ENCODE measurements at places on chromosomes 2 and 18.

DNA sequence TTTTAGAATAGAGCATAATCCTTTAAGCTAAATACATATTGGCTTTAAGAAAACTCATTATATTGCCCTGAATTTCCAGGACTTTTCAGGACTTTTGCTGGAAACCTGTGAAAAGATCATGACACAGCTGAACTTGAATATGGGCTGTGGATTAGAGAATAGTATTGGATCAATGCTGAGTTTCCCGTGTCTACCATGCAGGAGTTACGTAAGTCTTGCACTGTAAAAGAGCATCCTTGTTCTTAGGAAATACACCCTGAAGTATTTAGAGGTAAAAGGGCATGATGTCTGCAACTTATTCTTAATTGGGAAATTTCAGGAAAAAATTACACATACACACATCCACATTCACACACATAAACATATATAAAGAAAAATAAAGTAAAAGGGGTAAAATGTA is 82.1 kb downstream of the ZFP36L2 start:
- DNase-seq, result no peak

DNA sequence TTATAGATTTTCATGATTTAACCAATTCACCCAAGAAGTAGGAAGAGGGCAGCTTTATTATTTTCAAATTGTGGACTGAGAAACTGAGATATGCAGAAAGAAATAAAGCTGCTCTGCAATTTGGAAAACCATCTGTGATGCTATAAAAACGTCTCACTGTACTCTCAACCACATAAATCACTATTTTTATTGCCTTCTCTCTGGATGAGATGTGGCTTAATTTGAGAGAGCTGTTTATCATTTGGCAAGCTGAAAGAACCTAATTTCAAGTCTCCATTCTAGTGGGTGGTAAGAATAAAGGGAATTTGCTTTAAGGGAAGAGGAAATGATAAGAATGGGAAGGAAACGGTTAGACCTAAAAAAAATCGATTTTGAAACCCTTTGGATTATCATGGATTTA is 49.9 kb upstream of the CYP1B1 start:
- DNase-seq, result no peak

DNA sequence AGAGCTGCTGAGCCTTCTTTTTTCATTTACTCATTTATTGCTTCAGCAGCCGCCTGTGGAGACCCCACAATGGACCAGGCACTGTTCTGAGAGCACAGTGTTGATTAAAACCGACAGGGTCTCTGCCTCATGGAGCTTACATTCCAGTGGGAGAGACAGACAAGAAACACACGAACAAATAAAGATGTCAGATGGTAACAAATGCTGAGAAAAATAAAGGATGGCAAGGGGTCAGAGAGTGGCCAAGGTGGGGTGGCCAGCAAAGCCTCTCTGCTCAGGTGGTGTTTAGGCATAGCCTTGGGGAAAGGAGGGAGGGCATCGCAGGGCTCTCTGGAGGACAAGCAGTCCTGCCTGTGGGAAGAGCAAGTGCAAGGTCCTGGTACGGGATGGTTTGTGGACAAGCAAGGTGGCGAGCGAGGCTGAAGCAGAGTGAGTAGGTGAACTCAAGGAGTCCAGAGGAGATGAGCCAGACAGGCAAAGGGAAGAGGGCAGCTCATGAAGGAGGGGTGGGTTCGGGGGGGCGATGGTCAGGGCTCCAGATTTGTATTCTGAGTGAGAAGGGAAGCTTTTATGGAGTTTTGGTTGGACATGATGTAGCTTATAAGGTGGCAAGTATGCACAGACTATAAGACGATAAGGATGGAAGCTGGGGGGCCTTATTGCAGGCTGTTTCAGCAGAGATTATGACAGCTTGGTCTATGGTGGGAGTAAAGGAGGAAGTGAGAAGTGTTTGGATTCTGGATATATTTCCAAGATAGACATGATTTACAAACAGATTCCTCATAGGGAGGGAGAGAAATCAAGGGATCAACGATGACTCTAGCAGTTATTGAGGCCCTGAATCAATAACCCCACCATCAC is 8.8 kb upstream of the ITGB6 start:
- DNase-seq, result no peak

DNA sequence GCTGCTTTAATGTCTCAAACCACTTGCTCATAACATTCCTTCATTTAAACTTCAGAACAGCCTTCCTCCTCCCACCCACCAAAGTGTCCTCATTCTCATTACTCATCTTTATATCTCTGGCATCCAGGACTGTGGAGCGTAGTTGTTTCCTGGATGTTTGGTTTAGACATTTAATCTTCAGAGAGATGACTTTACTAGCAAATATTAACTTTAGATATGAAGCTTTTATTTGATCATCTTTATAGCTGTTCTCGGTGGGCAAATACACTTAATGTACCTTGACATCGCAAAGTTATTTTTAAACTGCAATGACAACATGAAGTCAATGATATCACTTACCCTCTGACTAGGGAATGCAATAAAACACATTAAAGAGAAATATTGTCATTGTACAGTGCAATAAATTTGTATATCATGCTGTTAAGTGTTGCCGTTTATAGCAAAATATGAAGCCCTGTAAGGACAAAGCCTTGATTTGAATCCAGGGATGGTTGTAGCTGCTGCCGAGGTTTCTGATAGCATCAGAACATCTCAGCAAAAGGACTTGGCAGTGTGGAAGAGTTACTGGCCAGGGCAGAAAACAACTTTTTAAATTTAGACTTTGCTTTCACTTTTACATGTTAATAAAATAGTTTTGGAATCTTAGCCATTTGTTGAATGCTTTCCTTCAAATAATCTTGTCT is 4.6 kb upstream of the LAMA3 start:
- no peak for DNase-seq
